ENCODE measurements at places on chromosomes 16 and 17.

DNA sequence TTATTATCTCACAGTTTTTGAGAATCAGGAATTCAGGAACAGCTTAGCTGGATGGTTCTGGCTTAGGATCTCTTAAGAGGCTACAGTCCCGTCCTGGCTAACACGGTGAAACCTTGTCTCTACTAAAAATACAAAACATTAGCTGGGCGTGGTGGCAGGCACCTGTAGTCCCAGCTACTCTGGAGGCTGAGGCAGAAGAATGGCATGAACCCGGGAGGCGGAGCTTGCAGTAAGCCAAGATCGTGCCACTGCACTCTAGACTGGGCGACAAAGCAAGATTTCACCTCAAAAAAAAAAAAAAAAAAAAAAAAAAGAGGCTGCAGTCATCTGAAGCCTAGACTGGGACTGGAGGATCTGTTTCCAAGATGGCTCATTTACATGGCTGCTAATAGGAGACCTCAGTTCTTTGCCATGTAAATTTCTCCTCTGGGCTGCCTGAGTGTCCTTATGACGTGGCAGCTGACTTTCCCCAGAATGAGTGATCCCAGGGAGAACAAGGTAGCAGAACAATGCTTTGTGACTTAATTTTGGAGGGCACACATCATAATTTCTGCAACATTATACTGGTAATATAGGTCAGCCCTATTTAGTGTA, 95.8 kb upstream of the CORO6 start:
- DNase-seq: no peak

- peak; percentile 63 for DNase-seq
These were observed 3.4 kb downstream of the SP6 start for GRCh38 chr17:47847341-47848197.

GRCh38 chr17:34511265-34511664, 68.1 kb upstream of the TMEM132E start:
- DNase-seq: no peak

- no peak for DNase-seq
These were observed 5.8 kb upstream of the SPIRE2 start for GRCh38 chr16:89822188-89823086.

DNA sequence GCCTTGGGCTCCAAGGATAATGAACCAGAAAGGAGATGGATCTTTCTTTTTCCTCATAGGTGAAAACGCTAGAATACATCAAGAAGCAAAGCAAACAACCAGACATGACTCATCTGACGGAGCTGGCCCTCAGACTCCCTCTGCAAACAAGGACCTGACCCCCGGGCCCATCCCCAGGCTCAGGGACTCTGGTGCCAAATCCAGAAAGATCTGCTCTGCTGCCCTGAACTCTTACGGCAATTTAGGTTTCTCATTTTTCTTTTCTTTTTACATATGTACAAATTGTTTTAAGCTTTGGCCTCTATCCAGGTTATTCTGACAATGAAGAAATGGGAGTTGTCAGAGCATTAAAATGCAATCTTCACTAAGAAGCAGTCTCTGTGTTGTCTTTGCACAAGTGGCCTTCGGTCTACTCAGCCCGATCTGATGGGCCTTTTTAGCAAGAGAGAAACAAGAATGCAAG, 17.7 kb downstream of the KNOP1 start:
- no peak for DNase-seq

- DNase-seq: peak; percentile 43
These were observed 1.9 kb downstream of the HNF1B start for GRCh38 chr17:37742762-37743611.

DNA sequence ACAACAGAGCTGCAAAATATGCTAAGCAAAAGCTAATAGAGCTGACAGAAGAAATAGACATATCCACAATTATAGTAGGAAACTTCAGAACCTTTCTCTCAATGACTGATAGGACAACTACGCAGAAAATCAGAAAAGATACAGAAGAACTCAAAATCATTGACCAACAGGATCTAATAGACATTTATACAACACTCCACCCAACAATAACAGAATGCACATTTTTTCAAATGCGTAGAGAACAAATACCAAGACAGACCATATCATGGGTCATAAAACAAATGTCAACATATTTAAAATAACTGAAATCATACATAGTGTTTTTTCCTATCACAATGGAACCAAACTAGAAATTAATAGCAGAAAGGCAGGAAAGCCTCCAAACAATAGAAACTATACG, 237.4 kb downstream of the C16orf78 start:
- DNase-seq: no peak

- DNase-seq: no peak
These were observed 1.2 kb downstream of the NFATC3 start for GRCh38 chr16:68086336-68086841.

DNA sequence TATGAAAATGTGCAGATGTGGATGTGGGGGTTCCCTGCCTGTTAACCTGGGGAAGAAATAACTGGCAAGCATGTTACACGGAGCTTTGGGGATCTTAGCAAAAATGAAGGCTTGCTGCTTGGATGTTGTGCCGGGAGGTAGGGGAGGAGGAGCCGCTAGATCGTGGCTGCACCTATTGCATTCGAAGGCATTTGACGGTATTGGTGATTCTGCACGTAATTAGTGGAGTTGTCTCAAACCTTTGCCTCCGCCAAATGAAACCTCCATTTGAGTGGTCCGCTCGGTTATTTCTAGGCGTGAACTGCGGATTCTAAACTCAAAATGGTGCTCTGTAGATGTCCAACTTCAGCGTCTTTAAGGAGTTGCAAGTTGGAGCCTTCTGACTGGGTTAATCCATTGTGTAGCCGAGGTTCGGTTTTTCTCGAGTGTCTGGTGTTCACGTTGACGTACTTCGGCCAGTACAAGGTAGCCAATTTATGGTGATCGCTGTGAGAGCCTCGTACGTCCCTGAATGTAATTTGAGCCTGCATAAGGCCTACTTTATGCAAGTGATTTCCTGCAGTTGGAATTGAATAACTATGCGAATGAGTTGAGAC, 1.5 kb downstream of the TNRC6C start:
- DNase-seq: peak; percentile 38

- no peak for DNase-seq
These were observed 11.7 kb downstream of the TMEM92 start for GRCh38 chr17:50285941-50286340.

GRCh38 chr17:14959106-14959648, 305.9 kb downstream of the PMP22 start:
- no peak for DNase-seq

DNA sequence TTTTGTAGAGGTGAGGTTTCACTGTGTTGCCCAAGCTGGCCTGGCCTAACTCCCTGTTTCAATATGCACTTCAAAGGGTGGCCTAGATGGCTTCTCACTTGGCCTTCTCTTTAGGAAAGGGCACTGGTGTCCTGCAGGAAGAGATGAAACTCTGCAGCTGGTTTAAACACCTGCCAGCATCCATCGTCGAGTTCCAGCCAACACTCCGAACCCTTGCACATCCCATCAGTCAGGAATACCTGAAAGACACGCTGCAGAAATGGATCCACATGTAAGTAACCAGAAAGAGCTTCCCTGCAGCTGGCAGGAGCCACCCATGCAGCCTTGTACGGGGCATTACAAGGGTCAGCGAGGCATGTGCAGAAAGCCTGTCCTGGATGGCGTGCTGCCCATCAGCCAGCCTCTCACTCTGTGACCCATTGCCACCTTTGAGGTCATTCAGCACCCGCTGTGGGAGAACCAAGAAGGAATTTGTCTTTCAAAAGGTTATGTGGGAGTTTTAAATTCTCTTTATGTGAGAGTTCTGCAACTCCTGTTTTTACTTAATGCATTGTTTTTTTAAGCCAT, 7.0 kb downstream of the COG1 start:
- no peak for DNase-seq

GRCh38 chr16:2764718-2765117, 12.3 kb downstream of the SRRM2 start:
- DNase-seq: no peak

DNA sequence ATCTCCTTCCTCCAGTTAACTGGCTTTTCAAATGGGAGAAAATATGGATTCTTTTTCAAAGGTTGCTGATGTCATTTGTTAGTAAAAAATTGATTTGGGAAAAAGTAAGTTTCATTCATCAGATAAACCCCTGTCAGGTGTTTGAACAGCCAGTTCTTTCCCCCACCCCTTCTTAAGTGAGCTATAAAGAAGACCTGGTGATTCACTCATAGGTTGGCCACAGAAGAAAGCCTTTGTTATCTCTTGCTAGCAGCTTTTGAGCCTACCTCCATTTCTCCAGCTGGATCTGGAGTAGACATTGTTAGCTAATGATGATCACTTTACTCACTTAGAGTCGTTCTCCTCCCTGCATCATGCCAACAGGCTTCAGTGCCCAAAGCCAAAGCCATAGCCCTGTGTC, 63.0 kb downstream of the NLK start:
- no peak for DNase-seq

DNA sequence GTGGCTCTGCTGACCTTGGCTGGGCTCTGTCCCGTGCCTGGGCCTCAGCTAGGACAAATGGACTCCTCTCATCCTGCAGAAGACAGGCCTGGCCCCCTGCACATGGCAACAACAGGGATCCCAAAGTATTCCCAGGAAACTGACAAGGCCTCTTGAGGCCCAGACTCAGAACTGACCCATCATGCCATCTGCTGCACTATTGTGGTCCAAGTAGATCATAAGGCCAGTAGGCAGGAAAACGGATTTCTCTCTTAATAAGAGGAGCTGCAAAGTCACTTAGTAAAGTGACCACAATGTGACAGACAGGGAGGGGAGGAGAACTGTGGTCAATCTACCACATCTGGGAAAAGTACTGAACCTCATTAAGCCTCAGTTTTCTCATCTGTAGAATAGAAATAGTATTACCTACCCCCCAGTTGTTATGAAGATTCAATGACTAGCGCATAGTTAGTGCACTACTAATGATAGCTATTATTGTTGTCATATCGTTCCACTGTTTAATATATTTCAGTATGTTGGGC, 62.1 kb upstream of the TNRC6A start:
- DNase-seq: no peak

DNA sequence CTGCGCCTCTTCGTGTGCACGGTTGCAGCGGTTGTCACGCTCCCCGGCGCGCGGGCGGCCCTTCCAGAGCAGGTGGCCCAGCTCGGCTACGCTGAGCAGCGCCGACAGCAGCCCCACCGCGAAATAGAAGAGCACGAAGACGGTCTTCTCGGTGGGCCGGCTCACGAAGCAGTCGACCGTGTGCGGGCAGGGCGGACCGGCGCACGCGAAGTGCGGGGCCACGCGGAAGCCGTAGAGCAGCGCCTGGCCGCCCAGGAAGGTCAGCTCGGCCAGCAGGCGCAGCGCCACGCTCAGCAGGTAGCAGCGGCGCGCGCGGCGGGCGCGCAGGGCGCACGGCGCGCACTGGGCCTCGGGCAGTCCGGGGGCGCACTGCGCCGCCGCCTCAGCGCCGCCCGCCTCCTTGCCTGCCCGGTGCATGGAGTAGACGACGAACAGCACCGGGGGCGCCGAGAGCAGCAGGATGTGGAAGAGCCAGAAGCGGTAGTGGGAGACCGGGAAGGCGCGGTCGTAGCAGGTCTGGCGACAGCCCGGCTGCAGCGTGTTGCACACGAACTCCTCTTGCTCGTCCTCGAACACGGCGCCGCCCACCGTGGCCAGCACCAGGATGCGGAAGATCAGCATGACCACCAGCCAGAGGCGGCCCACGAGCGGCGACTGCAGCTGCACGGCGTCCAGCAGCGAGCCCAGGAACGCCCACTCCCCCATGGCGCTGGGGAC, 1.3 kb downstream of the GJD3 start:
- DNase-seq: no peak

GRCh38 chr17:45261577-45262515, at the start of gene SPATA32:
Gene SPATA32, minus strand, starts transcription at chr17:45262094. Its CDS starts 78 bp downstream, at chr17:45262016.
- peak; percentile 74 for DNase-seq

DNA sequence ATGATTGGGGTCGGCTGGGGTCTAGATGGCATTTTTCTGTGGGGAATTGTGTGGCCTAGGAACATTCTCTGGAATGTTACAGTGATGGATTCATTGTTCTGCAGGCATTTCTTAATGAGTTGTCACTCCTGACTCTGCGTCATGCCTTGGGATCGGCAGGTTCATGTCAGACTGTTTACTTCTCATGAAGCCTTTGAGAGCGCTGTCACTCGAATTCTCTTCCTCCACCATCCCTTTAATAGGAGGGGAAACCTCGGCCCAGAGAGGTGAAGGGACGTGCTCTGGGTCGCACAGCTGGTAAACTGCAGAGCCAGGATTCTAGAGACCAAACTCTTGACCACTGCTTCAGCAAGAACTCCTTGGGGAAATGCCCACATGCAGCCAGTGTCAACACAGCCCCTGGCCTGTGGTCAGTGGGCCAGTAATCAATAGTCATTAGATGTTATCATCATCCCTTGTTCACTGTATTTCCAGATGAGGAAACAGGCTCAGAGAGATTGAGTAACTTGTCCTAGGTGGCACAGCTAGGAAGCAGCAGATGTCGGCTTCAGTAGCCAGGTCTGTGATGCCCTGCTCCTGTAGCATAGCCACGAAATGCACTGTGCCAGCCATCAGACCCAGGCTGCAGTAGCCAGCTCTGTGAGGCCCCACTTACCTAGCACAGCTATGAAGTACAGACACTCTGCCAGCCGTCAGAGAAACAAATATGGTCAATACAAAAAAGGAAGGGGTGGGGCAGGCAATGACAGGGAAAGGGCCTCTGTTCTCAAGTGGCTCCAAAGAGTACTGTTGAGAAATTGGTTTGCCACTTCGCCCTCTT, 259.0 kb downstream of the CPPED1 start:
- DNase-seq: no peak

GRCh38 chr16:67514382-67514828, 14.2 kb upstream of the RIPOR1 start:
- peak; percentile 50 for DNase-seq

- DNase-seq: no peak
These were observed 9.0 kb downstream of the NME3 start for GRCh38 chr16:1762196-1762878.

DNA sequence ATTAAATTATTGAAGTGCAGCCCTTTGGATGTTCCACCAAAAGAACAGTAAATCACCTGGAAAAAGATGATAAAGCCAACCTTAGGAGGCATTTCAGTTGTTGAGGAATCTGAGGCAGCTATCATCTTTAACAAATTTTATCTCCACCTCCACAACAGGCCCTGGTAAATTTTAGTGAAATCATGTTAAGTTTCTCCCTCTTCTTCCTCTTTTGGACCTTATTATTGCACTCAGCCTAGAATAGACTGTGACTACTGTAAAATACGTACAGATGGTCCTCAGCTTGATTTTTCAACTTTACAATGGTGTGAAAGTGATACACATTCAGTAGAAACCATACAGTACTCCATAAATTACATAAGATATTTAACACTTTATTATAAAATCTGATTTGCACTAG, 90.3 kb downstream of the USP32 start:
- no peak for DNase-seq

- no peak for DNase-seq
These were observed 5.1 kb upstream of the SPAG7 start for GRCh38 chr17:4972752-4973151.

- peak; percentile 49 for DNase-seq
These were observed 52.2 kb downstream of the ZDHHC7 start for GRCh38 chr16:84959045-84959576.

- DNase-seq: no peak
These were observed 306.3 kb downstream of the SOX9 start for GRCh38 chr17:72426948-72427760.

DNA sequence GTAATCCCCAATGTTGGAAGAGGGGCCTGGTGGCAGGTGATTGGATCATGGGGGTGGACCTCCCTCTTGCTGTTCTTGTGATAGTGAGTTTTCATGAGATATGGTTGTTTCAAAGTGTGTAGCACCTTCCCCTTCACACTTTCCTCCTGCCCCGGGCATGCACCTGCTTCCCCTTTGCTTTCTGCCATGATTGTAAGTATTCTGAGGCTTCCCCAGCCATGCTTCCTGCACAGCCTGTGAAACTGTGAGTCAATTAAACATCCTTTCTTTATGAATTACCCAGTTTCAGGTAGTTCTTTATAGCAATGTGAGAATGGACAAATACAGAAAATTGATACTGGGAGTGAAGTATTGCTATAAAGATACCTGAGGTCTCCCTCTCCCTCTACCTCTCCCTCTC, 29.4 kb downstream of the RNF112 start:
- DNase-seq: no peak

All from iPS-NIHi11 (cell line).